ENCODE measurements at places on chromosomes 12 and 14.

DNA sequence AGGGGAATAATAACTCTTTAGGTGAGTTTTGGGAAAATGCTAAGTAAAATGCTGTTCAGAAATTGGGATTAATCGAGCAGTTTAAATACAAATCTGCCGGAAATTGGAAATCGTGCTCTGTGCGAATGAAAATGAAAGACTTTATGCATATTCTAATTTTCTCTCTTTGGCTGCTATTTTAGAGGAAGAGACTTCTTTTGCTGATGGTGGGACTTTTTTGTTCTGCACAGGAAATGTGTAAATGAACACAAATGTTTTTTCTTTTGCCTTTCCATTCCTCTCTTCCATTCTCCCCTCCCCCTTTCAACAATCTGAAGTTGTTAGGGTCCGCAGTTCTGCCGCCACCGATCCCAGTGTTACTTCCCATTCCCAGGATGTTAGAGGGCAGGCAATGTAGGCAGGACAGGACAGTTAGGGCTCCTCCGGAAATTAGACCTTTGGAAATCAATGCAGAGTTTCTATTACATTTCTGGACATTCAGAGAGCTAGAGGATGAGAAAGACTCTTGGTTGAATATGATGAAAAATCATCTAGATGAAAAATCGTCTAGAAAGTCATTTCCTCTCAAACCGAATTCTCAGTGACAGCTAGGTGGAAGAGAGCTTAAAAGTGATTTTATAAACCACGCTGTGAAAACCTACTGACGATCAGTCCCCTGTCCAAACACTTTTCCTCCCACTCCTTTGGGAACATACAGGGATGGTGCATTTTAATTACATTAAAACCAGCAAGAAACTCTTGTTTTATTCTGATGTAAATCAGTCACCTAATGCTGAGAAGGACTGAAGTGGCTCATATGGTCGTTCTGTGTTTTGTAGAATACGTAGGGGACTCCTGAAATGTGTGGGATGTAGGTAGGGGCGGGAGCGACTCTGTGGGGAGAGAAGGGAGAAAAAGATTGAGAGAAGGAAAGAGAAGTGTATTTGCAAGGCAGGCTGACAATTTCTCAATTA, 17.8 kb downstream of the FOXG1 start:
- DNase-seq = no peak

DNA sequence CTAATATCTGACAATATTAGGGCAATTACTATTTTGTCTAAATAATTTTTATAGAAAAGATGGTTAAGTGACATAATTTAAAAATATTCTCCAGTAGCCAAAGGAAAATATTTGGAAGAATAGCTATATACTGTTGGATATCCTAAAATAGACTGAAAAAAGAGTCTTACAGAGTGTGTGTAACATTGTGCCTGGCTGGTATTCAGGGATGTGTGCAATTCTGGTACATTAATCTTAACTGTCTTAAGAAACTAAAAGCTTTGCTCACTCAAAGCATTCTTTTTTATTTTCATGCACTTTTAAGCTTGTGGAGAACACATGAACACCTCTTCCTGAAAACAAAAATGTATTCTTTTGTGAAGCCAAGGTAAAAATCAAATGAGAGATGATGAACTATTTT, 10.1 kb upstream of the NR2C1 start:
- DNase-seq = no peak

DNA sequence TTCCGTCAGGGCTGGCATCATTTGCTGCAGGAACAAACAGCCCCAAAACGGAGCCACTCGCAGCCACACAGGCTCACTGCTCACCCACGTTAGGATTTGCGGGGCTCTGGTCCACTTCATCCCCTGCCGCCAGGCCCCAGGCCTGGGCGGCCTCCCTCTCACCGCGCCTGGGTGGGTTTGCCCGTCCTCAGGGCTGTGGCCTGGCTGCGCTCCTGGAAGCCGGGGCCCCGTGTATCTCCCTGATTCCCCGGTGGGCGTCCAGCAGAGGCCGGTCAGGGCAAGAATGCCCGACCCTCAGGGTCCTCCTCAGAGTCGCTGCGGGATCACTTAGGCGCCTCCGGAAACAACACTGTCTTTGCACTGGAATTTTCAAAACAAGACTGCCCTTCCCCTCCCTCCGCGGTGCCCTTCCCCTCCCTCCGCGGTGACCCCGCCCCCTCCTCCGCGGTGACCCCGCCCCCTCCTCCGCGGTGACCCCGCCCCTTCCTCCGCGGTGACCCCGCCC, 15.7 kb upstream of the FBRSL1 start:
- DNase-seq = no peak

DNA sequence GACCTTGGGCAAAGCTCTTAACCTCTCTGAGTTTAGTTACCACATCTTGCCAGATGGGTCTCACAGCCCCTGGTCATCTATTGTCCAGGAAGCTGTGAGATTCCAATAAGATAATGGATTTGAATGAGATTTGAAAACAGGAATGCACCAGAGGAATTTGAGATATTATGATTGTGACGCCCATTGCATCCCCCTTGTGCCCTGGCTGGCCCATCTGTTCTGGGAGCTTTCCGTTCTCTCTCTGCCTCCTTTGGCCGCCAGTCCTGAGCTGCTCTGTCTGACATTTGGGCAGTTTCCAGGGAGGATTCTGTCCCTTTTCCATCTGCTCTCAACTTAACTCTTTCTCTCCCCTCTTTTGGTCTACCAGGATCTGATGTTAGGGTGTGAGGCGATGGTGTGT, 24.6 kb downstream of the SRRM4 start:
- DNase-seq = no peak

DNA sequence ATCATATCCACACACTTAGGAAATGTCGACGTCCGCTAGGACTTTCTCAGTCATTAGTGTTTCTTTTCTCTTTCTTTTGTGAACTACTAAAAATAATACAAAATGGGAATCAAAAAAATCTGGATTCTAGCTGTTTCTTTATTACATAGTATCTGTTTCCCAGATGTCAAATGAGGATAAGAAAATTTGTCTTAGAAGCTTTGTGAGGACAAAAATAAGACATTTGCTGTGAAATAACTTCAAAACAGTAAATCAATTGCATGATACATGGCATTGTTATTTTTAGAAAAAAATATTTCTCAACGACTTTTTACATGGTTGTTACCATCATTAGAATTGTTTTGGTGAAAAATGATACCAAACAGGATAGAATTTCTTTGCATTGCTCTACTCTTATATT, 71.4 kb upstream of the IFNG-AS1 start:
- DNase-seq = no peak

DNA sequence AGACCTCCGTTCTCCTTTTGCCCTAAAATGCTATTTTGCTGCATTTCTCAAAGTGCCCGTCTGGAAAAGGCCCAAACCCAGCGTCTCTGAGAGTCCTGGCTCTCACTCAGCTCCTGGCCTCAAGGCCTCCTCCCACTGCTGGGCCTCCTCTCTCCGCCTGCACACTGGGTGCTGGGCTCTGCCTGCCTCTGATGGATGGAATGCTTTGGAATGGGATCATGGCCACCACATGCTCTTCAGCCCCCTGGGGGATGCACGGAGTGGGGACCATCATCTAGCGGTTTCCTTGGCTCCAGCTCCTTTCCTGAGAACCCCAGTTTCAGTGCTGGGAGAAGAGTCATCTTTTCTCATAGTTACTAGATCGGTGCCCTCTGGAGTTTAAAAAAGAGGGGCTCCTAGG, 65.2 kb downstream of the KDM2B start:
- no peak for DNase-seq

- DNase-seq = no peak
Measured at GRCh38 chr14:28340816-28341215, 425.8 kb upstream of the FOXG1 start.

DNA sequence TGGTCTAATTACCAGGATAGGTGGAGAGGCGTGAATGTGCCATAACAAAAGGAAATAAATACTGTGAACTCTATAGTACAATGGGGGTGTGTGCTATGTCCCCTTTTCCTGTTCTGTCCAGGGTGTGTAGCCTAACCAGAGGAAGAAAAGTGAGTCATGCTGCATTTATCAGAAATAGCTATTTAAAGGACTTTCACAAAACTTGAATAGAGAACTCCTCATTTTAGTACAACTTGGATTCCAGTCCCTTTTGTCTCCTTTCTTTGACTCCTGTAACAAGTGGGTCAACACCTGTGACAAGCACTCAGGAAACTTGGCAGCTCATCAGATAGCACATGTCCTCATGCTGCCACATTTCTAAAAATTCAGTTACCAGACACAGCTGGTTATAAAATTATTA, 123.4 kb downstream of the CCDC91 start:
- DNase-seq = no peak

DNA sequence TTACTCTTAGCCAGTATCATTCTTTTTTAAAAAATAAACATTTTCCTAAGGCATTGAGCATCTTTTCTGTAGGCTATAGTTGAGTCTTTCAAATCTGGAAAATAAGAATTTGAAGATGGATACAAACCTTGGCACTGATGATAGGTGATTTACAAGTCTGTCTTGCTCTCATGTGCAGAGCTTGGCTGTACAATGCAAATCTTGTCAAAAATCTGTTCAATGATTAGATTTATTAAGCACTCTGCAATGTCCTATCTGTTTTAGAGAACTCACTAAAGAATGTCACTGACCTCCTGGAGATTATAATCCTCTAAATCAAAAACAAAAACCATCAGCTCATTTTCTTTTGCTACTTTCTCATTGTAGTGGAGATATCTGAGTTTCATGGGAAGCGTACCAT, 42.8 kb upstream of the AMIGO2 start:
- DNase-seq = no peak

- no peak for DNase-seq
Measured at GRCh38 chr12:23880988-23881387, 68.5 kb downstream of the SOX5 start.

DNA sequence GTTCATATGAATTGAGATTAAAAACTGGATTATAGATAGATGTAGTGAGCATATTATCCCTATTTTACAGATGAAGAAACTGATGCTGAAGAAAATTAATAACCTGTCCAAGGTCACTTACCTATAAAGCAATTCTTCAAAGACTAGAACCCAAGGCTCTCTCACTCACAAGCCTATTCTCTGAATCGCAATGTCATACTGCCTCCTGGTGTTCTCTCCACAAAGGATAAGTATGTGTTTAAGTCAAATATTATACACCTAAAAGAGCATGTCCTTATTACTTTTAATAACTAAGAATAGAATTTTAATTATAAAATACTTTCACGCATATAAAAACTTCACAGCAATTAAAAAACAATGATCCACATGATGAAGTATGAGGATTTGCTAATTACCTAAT, 721.3 kb upstream of the USP15 start:
- DNase-seq = no peak

DNA sequence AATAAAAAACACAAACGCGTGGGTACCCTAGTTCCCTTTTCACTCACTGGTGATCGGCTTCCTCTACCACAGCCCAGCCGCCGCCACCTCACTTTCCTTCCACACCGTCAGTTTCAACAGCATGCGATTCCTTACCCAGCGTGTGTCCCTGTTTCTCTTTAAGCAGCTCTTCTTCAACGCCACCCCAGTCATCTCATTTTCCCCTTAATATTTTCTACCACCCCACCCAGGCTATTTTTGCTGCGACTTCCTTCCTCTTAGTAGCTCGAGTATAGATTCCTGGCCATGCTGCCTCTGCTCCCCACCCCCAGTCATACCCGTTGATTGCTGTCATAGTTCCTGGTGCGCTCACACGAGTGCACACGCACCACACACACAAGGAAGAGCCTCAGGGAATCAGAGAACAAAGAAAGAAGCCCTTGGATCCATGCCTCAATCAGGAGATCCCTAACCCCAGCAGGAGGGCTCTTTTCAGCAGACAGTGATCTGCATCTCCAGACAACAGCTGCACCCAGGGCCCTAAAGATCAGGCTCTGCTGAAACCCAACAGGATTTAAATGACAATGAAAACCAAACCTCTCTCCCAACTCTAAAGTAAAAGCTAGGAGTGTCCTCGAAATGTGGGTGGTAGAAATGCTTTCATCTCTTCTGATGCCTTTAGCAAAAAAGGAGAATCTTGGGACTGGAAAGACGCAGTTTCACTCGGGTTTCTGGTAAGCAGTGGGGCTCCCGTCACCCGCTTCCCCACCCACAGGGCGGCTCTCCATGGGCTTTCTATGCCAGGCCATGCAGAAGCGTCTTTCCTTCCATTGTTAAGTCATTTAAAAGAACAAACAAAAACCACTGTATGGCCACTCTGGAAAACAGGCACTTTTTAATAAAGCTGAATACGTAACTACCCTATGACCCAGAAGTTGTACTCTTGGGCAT, 23.8 kb downstream of the VPS37B start:
- DNase-seq = no peak

DNA sequence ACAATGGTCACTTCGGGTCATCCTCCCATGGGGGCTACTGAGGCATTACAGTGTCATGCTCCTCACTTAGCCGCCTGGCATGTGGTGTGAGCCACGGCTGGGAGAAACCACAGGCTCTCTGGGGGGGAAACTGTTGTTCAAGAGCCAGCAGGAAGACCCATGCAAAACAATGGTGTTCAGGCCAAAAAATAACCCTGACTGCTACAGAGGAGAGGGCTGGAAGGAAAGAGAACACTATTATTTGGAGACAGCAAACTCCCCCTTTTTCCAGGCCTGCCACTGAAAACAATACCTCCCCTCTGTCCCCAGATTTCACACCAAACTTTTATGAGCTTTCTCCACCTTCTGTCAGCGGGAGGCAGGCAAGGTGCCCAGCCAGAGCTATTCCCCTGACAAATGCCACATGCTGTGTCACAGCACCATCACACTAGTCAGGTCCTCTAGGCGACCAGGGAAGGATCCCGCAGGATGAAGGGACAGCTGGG, 83.7 kb downstream of the CHGA start:
- no peak for DNase-seq

- DNase-seq = no peak
Measured at GRCh38 chr14:23252420-23253333, 14.9 kb downstream of the RNF212B start.

DNA sequence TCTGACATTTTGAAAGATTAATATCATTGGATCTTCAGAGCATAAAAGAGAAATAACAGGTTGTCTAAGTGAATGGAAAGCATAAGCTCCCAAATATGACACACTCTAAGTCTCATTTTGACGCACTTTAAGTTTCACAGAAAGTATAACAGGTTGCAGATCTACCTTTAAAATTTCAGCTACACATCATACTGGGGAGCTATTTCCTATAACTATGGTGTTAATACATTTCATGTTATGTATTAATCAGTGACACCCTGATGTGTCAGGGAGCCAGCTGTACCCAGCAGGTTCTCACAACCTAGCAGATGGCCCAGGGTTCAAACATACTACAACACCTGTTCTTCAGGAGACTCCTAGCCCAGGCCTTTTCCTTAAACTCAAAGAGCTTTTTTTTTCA, 31.1 kb upstream of the TMX1 start:
- no peak for DNase-seq

GRCh38 chr12:116765271-116765670, 27.2 kb downstream of the RNFT2 start:
- no peak for DNase-seq

Data from GM18507 (cell line).